ENCODE measurements at places on chromosomes 2 and 18.

GRCh38 chr2:112541315-112542122 lies 746 bp upstream of the POLR1B start:
- no peak for DNase-seq

DNA sequence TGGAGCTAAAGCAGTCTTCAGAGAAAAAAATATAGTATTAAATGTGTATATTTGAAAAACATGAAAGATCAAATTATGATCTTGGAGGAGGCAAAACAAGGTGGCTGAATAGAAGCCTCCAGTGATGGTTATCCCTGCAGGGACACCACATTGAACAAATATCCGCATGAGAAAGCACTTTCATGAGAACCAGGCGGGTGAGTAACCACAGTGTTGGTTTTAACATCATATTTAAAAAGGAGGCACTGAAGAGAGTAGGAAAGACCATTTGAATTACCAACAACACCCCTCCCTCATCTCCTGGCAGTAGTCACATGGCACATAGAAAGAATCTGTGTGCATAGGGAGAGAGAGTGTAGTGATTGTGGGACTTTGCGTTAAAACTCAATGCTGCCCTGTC lies 759.6 kb upstream of the NRXN1 start:
- DNase-seq, result no peak

DNA sequence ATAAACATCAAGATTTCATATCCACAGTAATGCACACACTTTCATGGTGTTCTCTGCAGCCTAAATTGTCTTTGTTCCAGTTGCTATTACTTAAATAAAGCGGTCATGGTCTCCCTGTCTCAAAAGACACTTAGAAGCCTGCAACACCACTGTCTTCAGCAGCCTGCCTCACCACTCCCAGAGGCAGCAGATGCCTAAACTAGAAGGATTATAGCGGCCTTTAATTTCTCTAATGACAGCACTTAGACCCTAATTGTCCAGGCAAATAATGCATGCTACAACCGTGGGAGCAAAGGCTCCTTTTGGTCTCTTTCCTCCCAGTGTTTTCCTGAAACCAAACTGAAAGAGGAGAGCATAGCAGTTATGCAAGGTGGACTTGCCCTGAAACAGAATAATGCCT lies 248.8 kb upstream of the SLC39A10 start:
- no peak for DNase-seq

GRCh38 chr2:5367321-5367720 lies 324.9 kb upstream of the SOX11 start:
- no peak for DNase-seq

DNA sequence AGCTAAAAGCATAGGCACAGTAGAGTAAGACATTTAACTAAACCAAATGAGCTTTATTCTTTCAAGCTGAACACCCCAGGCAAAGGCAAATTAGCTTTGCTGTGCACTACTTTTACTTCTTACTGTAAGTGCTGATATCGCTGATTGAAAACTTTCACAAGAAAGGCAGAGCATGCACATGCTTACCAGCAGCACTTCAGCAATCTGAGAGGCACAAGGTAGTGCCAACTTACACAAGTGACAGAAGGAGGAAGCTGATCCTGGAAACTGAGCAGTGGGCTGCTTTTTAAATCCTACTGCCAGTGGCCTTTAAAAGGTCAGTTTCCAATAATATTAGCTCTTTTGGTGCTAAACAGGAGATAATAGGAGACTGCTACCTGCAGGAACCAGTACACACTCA lies 43.9 kb downstream of the LANCL1 start:
- no peak for DNase-seq

DNA sequence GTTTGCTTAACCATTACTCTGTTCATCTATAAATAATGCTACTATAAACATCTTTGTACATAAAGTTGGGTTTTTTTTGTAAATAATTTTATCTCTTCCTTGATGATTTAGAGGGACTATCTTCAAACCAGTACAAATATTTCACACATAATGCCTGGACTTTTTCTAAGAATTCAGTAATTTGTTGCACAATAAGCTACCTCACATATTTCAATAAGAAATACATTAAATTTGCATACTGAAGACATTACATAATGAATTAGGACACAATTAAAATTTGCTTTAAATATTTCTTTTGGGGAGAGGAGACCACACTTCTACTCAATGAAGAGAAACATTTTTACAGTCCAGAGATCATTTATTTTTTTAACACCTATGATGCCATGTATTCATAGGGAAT lies 7.2 kb upstream of the ROCK1 start:
- no peak for DNase-seq

GRCh38 chr18:23721696-23722480 lies 32.6 kb downstream of the LAMA3 start:
- no peak for DNase-seq

DNA sequence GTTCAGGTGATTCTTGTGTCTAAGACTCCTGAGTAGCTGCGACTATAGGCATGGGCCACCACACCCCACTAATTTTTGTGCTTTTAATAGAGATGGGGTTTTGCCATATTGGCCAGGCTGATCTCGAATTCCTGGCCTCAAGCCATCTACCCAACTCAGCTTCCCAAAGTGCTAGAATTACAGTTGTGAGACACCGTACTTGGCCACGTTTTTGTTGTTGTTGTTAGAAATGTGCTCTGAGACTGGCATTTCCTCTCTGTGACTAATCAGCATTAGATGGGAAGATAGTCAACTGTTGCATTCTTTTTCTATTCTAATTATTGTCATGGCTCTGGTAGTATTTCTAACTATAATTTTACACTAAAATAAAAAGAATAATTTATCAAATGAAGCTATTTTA lies 191.7 kb downstream of the CAMKMT start:
- DNase-seq, result no peak

DNA sequence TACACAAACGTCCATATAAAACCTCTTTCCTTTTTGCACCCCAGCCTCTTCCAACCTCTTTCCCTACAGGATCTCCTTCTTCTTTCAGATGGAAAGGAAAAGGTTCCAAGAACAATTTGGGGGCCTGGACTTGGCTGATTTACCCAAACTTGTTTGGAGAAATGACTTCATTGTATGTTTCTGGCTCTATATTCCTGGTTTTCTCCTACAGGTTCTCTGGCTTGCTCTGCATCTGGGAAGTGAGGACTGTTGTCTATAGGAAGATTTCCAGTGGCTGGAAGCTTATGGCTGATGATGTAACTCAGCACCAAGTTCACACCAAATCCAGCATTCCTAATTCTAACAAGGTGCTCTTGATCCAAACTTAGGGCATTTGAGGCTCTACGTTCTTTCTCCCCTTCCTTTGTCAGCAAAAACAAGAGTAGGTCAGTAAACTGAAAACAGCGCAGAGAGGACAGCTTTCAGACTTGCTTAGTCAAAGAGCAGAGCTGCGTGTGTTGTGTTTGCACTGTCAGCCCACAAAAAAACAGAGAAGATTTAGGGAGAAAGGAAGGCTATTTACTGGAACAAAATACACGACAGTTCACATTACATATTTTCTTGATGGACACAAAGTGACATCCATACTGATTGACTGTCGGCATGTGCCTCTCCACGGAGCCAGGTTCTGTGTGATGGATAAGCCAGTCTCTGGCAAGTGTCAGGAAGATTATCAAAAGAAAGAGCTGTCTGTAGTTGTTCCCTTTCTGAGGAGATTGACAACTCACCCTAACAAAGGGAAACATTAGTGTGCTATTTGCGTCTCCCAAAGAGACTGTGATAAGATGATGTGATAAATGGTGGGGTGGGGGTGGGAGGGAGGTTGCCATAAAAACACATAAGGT lies 39.7 kb downstream of the CDCA7 start:
- DNase-seq, result no peak

GRCh38 chr2:112033600-112033999 lies 21.5 kb upstream of the TMEM87B start:
- DNase-seq, result no peak
